ENCODE measurements at places on chromosomes 13 and 19.

GRCh38 chr13:41756198-41756880 is 204.6 kb downstream of the VWA8 start:
- no peak for DNase-seq

GRCh38 chr13:26949701-26950502 is 189.3 kb upstream of the GPR12 start:
- DNase-seq, result no peak

DNA sequence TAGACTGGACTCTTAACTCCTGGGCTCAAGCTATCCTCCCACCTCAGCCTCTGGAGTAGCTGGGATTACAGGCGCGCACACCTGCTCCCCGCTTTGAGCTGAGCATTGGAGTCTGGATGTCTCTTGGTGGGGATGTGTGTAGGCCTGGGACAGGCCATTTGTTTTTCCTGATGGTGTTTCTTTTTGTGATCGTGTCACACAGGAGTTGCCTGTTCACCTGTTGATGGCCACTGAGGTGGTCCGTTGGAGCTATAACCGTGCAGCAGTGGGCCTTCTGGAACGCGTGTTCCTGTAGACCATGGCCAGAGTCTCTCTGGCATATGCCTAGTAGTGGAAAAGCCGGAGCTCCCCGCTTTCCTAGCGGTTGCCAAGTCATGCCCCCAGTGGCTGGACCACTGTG is 3.5 kb downstream of the PAK4 start:
- no peak for DNase-seq

DNA sequence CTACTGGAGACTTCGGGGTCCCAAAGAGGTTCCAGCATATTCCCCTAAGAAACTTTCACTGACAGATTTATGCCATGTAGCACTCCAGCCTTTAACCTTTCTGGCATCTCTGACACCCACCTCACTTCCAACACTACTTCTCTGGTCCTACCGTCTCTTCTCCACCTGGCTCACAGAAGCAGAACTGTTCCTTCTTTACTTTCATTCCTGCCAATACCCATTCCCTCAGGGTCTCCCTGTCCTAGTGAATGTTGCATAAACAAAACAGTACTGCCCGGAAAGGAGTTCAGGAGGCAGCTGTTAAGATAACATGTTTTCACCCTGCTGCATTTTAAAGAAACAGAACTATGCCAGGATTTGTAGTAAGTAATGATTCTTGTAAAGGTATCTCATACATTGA is 136.0 kb upstream of the MIR17HG start:
- no peak for DNase-seq

DNA sequence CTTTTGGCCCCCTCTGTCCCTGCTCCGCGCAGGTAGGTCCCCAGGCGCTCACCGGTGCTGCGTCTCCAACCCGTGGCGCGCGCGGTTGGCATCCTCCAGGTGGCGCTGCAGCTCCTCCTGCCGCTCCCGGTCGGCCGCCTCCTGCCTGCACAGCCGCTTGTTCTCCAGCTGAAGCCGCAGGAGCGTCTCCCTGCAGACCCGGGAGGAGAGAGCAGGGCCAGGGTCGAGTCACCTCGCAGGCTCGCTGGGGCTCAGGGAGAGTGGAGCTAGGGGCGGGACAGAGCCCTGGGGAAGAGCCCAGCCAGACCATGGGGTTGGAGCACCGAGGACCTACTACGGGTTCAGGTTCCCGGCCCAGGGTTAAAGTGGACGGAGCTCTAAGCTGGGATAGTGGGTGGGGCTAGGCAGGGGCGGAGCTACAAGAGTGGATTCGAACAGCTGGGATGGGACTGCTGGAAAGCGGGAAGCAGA is 9.3 kb downstream of the HOOK2 start:
- no peak for DNase-seq

DNA sequence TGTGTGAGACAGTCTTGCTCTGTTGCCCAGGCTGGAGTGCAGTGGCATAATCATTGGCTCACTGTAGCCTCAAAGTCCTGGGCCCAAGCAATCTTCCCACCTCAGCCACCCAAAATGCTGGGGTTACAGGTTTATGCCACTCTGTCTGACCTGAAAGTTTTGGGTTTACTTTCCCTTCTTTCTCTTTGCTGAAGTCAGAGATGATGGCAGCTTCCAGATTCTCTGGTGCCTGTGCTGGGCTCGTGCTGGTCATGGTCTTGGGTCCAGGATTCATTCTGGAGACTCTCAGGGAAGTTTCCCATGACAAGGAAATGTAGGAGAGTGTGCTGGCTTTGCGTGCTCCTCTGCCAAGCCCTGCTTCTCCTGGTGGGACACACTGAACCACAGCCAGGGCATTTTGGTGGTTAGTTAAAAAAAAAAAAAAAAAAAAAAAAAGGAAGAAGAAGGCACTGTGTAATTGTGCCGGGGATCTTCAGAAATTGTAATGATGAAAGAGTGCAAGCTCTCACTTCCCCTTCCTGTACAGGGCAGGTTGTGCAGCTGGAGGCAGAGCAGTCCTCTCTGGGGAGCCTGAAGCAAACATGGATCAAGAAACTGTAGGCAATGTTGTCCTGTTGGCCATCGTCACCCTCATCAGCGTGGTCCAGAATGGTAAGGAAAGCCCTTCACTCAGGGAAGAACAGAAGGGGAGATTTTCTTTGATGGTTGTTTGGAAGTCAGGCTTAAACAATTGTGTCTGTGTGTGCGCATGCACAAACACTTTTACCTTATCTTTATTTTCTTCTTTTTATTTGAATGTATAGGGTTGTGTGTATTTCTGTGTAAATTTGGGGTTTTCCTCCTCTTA is at the start of gene ALOX5AP:
TSS of gene ALOX5AP (plus strand) at position 519 of the 847 bp plus-strand sequence. CDS start at position 582, 63 bp downstream.
- no peak for DNase-seq

GRCh38 chr19:17332677-17333581 is 1.7 kb downstream of the ANO8 start:
- DNase-seq, result no peak

DNA sequence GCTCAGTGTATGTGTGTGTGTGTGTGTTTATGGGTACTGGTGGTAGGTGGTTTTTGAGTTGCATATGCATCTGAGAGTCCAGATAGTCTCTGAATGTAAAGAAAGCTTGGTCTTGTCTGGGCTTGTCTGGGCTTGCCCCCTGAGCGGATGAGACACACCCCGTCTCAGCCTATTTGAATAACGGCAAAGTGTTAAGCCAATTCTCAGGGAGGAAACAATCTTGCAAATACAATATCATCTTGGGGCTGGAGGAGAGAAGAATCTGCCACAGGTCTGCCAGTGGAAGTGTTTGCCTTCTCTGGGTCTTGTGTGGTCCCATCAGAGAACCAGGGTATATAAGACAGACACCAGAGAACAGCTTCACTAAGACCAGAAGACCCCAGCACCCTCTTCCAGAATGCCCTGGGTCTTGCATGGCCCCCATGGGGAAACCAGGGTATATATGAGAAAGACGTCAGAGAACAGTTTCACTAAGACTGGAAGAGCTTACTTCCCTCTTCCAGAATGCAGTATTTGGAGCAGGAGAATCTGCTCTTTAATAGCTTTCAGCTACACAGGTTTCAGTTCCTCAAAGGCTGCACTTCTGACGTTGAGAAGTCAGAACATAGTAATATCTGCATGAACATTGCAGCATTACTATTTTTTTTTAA is 13.3 kb downstream of the CD70 start:
- no peak for DNase-seq

- DNase-seq, result peak; percentile 51
Observed at GRCh38 chr13:113002206-113002912, 33.3 kb downstream of the MCF2L start.

DNA sequence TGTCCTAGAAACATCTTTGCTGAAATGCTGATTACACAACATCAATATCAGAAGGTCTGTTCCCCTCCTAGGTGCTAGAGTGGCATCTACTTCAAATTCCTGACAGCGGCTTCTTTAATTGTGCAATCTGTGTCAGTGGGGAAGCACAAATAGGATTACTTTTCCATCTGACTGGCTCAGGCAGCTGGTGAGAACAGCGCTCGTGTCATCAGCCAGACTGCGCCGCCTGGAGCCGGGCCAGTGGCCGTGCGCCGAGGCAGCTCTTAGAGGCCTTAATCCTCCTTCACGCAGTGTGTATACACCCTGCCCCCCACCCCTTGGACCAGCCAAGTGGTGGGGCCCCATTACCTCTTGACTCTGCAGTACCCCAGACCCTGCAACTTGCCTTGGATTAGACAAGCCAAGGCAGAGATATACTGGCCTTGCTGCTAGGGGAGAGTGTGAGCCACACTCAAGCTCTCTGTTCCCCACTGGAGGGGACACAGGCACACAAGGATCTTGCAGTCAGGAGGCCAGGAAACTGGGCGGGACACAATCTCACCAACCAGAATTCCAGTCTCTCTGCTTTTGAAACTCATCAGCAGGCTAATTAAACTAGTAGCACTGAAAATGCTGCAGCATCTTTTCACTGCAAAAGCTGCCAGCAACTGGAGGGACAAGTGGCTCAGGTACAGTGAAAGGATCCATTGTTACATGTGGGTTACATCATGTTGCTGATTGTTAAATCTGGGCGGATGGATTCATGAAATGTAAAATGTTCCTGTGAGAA is 48.9 kb upstream of the EPHX3 start:
- DNase-seq, result peak; percentile 84

DNA sequence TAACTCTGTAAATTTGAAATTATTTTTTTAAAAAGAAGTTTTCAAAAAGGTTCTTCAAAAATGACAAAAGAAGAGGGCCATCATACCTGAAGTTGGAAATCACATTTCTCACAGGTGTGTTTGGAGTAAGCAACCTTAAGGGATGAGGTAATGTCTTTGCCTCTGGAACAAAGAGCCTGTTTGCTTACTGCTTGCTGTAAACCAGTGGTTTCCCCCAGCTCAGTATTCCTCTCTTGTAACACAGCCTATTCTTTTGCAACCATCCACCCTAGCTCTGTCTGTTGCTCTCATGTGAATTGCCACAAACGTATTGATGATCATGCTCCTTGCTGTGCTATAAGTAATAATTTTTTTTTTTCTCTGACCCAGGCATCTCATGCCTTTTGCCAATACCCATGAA is 38.1 kb downstream of the UCHL3 start:
- DNase-seq, result no peak

- no peak for DNase-seq
Observed at GRCh38 chr19:47186446-47187334, 44.3 kb downstream of the BBC3 start.

DNA sequence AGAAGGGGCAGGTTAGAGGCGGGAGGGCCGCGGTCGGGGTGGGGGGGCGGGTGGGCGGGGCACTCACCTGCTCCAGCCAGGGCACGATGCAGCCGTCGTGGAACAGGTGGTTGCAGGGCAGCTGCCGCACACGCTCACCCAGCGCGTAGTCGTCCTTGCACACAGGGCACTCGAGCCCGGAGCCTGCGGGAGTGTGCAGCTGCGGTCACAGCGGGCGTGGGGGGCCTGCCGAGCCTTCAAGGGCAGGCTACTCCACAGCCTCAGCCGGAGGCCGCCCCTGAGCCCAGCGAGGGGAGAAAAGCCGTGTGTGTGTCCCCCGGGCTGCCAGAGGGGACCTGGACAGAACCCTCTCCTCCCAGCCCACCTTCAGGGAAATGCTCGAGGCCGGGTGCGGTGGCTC is 8.6 kb downstream of the FGF22 start:
- no peak for DNase-seq

DNA sequence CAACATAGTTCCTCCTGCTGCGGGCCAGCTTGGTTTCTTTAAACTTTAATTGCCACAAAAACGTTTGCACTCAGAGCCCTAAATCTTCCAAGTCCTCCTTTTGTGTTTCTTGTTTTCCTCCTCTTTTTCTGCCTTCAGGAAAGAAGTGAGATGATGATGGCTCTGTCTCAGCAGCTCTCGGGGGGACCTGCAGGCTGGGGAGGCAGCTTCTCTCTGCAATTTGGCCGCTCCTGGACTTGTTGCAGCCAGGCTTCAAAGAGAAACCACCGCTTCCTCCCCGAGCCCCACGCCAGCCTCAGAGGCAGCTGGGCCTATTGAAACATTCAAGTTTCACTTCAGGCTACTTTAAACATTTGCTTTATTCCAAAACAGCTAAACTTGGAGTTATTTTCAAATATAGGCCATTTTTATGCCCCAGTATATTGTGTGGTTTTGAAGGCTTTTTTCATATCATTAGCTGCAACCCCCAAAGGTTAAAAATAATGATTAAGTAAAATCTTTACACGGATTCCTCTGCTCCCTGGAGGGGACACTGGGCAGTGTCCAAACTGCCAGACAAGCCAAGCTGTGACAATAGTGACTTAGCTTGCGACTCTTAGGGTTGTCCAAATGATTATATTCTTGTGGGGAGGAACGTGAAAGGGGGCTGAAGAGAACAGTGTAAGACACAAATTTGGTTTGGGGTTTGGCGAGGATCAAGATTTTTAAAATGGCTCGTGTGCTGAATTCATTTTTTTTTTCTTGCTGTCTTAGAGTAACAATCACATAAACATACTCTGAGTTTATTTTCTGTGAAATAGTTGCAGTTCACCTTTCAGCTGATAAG is 330.8 kb downstream of the DLEU7 start:
- no peak for DNase-seq

DNA sequence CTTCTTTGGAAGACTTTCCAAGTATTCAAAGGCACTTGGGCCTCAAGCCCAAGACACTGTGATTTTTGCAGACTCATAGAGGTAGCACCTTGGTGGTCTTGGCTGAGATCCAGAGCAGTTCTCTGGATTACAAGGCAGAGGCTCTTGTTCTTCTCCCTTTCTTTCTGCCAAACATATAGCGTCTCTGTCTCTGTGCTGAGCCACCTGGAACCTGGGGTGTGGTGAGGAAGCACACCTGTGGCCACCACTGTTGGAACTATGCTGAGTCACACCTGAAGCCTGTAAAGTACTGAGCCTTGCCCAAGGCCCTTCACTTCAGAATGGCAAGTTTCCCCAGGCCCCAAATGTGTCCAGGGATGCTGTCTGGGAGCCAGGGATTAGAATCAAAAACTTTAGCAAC is 127.5 kb downstream of the FREM2 start:
- DNase-seq, result no peak

DNA sequence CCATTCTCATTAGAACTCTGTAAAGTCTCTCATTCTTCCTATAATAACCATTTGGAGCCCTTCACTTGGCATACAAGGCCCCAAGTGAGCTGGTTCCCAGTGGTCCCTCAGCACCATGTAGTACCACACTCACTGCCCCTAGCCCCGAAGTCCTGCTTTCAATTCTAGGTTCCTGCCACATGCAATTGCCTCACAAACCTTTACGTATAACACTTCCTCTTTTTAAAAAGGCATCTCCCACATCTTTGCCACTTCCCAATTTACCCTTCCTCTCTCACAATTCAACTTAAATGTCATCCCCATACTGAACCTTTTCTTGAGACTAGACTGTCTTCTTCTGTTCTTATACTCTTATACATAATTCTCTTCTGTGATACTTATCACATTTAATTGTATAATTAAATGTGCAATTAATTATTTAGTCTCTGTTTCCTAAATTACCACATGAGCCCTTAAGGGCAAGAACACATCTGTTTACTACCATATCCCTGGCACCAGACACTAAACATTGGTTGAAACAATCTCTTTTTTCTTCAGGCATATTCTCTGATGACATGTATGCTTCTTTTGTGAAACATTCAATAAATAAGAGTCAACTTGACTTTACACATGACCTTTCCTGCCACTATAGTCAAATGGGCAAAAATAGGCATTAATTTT is 304.0 kb downstream of the SPRY2 start:
- no peak for DNase-seq

- no peak for DNase-seq
Observed at GRCh38 chr13:58666331-58666730, 1034.8 kb downstream of the PCDH17 start.

- DNase-seq, result no peak
Observed at GRCh38 chr13:67538906-67539305, 308.8 kb upstream of the PCDH9 start.
